Stimulated activated CD4-positive, alpha-beta T cell treated with anti-CD3 and anti-CD28 coated beads, Interleukin-2, amount 100 ng/mL, for 24 hours (primary cell): ENCODE measurements at places on chromosomes 16 and 17.

DNA sequence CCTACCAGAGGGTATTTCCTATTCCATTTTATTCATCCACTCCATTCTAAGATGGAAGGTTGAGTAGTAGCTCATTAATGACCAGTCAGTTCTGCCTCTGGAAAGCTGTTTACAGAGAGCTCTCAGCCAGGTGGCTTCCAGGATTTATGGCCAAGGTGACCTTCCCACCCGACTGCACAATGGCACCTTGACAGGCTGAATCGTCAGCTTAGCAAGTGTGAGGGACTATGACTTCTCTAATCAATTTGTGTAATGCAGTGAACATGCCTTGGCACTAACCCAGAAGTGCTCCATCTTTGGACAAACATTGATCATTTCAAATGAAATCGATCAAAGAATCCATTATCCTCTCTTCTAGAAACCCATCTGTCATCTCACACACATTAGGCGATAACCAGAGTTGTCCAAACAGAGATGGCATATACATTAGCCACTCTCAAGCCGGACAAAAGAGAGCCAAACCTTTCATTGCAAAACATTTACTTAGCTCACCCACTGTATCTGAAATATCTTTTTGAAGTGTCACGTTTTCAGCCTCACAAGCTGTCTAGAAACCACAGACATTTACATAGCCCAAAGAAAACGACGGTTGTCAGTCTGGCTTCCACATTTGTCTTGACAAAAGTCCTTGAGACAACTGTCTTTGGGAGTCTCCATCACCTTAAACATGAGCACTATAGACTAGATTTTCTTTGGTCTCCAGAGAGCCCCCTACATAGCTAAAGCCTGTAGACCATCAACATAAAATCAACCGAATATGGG, 35.6 kb downstream of the CLEC3A start:
- DNase-seq, result no peak

DNA sequence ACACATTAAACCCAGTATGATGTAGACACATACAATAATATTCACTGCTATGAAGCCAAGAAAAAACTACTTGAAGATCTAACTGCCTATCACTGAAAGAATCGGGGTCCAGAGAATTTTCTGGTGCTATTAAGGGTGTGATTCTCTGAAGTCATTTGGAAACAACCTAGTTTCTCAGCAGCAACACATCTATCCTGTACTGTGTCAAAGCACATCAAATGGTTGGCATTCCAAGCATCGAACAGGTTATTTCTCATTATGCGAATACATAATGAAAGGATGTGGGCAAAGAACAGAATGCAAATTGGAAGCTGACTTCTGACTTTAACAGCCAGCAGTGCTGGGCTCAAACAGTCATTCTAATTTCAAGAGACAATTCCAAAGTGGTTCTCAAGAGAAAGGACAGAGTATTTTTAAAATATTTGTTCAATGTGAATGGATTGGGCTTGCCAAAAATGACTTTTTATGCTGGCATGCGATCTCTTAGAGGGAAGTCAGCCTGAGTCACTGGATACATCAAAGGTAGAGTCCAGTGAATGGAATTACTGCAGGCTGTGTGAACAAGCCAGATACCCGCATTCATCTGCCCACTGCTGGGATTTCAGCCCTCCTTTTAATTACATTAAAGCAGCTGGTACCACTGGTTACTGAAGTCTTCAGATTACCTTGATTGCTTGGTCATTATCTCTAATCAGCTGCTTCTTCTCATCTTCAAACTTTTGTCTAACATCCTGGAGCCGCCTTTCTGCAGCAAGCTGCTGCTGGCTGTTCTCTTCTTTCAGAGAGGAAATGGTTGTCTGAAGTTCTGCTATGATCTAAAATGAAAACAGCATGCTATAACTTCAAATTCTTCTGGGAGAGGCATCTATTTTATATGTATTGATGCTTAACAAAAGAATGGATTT, 181.2 kb upstream of the AXIN2 start:
- DNase-seq, result no peak

GRCh38 chr16:85286066-85286831, 174.0 kb upstream of the CIBAR2 start:
- no peak for DNase-seq

DNA sequence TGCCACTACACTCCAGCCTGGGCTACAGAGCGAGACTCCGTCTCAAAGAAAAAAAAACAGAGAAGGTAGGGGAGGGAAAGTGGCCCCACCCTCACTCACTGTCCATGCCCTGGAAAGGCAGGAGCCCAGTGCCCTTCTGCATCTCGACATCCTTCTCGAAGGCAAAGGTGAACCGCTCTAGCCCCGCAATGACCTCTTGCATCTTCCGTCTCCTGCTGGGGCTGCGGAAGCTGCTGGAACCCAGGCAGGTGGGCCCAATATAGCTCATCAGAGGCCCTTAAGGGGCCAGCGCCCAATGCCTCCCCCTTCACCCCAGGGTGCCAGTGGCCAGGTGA, at the start of gene CPSF4L:
CPSF4L (minus strand) TSS at position 264 of the 335 bp plus-strand sequence; CDS start at position 202, 62 bp downstream.
- no peak for DNase-seq

GRCh38 chr16:58882292-58882691, 148.2 kb upstream of the GOT2 start:
- DNase-seq, result no peak
